Ascending aorta (tissue), 2 donors: ENCODE measurements at places on chromosomes 11 and 22. TPM values are rescaled to one million over a fixed set of nuclear protein-coding genes. Genes with fewer than 3 reads are reported as not detected.

- H3K4me1 ChIP-seq = no peaks in the 10 kb centered on the region
- DNase-seq = no peak
- H3K27me3 ChIP-seq = no peaks in the 10 kb centered on the region
- no peak overlapping the region for H3K4me3 ChIP-seq
These were observed 289.7 kb upstream of the ARHGAP42 start for GRCh38 chr11:100397401-100397800.

DNA sequence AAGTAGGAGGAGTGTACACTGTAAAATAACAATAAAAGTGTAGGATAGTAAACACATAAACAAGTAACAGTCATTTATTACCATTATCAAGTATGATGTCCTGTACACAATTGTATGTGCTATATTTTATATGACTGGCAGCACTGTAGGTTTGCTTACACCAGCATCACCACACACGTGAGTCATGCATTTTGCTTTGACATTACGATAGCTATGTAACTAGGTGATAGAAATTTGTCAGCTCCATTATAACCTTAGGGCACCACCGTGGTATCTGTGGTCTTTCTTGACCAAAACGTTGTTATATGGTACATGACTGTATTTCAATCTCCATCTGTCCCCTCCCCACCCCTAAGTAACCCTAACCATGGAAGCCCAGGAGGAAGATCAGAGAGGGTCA lies 1.1 kb downstream of the DNAL4 start:
- peaks cover 17% of the 10 kb centered on the region for H3K4me1 ChIP-seq
- peaks cover 11% of the 10 kb centered on the region for H3K36me3 ChIP-seq
- H3K27ac ChIP-seq = peak overlapping the region; percentile 80

DEUP1 gene
- total RNA-seq = not detected

DNA sequence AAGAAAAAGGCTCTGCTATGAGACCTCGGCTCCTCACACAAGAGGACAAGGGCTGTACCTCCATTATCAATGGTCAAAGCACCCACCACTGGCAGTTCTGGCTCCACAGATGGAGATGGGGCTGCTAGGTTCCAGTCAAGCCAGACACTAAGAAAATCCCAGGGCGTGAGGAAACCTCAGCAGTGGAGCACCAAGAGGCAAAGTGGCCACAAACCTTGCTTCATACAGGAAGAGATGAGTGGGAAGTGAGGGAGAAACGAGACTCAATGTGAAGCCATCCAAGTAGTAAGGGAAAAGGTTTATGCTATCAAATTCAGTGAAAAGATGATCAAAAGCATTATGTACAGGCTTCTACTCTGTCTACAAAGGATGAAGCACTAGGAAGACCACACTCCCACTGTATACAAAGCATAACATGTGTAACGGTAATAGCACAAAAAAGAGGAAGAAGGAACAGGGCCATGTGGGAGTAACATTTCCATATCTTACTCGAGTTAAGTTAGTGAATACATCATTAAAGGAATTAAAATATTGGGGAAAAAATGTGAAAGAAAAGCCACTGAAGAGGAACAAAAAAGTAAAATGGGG lies 27.0 kb downstream of the POLDIP3 start:
- H3K36me3 ChIP-seq = peaks cover 76% of the 10 kb centered on the region
- no peak overlapping the region for H3K4me3 ChIP-seq
- no peaks in the 10 kb centered on the region for H3K4me1 ChIP-seq
- DNase-seq = no peak

- no peaks in the 10 kb centered on the region for H3K36me3 ChIP-seq
- no peaks in the 10 kb centered on the region for H3K27me3 ChIP-seq
- no peak for DNase-seq
- no peak overlapping the region for H3K4me3 ChIP-seq
- no peaks in the 10 kb centered on the region for H3K4me1 ChIP-seq
- H3K27ac ChIP-seq = no peak overlapping the region
These were observed 98.5 kb downstream of the SMCO4 start for GRCh38 chr11:93444617-93445073.
